ENCODE measurements at places on chromosomes 4 and X.

DNA sequence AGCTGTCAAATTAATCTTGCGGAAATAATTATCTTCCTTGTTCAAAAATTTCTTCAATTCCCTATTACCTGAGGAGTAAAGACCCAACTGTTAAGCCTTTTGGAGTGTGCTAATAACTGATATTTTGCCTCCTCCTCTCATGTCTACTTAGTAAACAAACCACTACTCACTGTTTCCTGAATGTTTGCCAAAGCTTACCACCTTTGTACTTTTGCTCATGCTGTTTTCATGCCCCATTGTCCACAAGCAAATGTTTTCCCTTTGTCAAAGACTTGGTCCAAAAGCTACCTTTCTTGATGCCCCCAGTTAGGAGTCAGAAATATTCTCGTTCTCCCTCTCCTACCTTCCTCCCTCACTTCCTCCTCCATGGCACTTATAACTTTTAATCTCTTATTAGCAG lies 226.1 kb downstream of the ENOX2 start:
- DNase-seq: no peak

DNA sequence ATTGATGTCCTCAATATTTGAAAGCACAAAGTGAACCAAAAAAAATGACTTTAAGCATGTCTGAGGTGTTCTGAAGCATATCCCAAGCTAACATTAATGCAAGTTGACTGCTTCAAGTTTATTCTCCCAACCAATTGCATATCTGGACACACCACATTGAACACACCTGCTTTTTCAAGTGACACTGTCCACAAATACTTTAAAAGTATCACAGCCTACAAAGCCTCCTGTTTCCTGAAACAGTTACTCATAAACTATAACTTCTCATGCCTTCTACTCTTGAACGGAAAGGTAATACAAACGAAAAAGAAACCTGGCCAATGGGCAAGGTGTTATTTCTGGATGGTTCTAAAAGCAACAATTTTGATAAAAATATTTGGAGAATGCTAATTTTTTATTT lies 1.1 kb downstream of the CDKL2 start:
- DNase-seq: no peak

DNA sequence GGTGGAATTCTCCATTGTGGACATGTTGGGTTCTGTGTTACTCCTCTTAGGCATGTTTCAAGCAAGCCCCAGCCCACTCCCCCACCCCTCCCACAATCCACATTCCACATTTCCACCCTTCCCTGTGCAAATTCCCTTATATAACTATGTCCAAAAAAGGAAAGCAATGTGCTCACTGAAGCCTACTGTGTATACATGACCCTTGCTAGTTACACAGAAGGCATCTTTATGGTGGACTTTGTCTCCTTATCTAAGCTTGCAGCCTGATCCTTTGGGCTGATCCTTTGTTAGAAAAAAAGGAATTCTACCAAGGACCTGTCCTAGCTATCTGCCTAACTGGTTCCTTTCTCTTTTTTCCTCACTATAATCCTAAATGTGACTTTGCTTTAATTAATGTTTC lies 796.8 kb downstream of the NLGN4X start:
- DNase-seq: no peak

- DNase-seq: no peak
These were observed 43.2 kb upstream of the IGSF1 start for GRCh38 chrX:131332331-131332730.

- DNase-seq: no peak
These were observed at the start of gene SMARCA1 for GRCh38 chrX:129523079-129523911. Gene SMARCA1, minus strand, starts transcription at chrX:129523490. Its CDS starts 120 bp downstream, at chrX:129523370.

GRCh38 chrX:136646602-136647239 lies 1.2 kb upstream of the CD40LG start:
- DNase-seq: no peak

DNA sequence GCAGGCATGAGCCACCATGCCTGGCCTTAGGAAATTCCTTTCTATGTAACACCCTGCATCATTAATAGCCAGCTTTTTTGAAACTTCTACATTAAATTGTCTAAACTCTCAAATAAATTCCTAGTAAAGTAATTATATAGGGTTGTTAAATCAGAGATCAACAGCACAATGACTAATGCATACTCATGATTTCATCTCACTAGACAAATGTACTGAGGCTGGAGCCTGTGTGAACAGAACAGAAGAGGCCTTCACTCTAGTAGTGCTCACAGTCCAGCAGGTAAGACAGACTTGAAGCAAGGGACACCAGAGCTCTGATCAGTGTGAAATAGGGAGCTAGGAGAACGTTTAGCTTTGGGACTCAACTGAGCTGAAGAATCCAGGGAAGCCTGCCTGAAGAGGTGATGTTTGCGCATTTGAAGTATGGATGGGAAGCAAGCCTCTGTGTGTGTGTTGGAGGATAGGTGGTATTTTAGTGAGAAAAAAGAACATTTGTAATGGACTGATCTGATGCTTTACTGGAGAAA lies 3.9 kb downstream of the ZFP42 start:
- no peak for DNase-seq

- DNase-seq: no peak
These were observed 782.2 kb downstream of the ARAP2 start for GRCh38 chr4:35461931-35462659.

DNA sequence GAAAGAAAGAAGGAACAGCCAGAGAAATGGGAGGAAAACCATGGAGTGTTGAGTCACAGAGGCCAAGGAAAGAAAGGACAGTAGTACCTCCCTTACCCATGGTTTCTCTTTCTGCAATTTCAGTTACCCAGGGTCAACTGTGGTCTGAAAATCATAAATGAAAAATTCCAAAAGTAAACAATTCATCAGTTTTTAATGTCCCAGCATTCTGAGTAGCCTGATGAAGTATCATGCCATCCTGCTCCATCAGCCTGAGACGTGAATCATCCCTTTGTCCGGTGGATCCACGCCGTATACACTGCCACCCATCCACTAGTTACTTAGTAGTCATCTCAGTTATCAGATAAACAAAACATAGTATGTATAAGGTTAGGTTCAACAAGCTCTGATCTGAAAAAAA lies 114.2 kb downstream of the COMMD8 start:
- no peak for DNase-seq

DNA sequence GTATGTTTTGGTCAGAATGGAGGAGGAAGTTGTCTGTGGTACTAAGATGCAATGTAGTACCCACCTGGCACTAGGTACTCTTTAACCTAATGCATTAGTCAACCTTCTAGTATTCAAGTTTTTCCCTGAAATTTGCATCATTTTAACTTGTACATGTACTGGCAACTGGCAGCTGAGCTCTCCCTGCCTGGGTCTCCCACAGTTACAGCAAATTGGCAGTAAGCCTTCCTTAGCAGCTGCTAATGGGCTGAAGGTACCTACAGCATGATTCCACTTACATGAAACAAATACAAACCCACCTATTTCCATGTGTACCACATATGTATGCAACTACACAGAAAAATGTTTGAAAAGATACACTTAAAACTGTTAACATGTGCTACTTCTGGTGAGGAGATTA lies 8.1 kb upstream of the KLHL2 start:
- DNase-seq: no peak

GRCh38 chrX:3271183-3271833 lies 75.1 kb downstream of the MXRA5 start:
- no peak for DNase-seq

DNA sequence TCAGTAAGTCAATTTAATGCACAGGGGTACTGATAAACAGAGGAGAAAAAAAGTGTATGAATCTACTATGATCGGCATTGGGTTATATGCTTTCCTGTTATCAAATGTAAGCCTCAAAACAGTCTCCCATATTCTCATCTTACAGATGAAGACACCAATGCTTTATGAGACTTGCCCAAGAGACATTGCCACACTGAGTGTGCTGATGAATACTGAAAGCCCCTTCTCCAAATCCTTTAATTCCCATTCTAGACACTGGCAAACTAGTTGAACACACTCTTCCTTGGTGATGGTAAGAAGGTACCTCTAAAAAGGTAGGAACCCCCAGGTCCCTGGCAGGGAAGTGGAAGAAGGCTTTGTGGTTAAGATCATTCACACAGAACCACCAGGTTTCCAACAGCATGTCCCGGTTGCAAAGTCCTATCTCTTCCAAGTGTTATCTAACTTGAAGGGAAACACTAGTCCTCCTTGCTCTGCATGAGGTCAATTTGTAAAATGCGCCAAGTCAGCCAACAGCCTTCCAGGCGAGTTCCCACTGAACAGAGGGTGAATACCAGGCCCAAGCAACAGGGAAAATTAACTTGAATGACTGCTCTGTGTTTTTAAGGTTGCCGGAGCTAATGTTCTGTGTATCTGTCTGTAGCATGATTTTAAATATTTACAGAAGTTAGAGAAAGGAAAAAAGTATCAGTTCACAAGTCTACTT lies 5.1 kb downstream of the SETD7 start:
- no peak for DNase-seq

DNA sequence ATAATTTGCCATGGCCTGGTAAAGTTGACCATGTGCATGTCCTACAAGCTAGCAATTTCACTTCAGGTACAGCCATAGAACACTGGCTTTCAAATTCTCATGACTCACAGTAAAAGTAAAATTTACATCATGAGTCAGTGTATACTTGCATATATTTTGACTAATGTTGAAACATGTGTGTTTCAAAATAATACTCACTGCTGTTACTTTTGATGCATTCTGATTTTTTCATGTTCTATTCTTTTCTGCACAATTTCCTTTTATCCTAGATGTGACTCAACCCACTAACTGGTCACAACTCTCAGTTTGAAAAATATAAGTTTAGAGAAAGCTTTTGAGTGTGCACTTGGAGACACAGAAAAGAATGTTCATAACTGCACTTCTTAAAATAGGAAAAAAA lies 365.7 kb downstream of the FGF13 start:
- DNase-seq: no peak

DNA sequence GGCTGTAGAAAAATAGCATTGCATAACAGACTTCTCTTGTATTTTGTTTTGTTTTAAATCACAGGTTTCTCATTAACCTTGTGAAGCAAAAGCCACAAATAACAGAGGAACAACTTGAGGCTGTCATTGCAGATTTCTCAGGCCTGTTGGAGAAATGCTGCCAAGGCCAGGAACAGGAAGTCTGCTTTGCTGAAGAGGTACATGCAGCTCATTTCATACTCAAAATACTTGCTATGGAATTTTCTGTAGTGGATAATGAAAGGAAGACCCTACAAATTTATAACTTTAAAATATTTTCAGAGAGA lies 17.6 kb downstream of the AFP start:
- DNase-seq: no peak

GRCh38 chr4:71148545-71148944 lies 155.1 kb downstream of the DCK start:
- no peak for DNase-seq

DNA sequence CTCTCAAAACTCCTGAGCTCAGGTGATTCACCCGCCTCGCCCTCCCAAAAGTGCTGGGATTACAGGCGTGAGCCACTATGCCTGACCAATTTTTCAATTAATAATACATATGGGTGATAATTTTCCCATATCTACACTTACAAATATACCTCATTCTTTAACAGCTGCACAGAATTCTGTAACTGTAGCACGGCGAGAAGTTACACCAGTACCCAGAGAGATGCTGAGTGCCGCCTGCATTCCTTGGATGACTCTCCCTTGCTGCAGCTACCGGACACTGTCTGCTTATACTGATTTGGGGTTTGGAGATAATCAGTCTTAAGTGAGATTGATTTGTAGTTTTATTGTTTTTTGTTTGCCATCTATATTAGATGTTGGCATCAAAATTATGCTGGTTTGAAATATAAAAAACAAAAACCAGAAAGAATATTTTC lies 5.8 kb downstream of the TIFA start:
- DNase-seq: no peak

DNA sequence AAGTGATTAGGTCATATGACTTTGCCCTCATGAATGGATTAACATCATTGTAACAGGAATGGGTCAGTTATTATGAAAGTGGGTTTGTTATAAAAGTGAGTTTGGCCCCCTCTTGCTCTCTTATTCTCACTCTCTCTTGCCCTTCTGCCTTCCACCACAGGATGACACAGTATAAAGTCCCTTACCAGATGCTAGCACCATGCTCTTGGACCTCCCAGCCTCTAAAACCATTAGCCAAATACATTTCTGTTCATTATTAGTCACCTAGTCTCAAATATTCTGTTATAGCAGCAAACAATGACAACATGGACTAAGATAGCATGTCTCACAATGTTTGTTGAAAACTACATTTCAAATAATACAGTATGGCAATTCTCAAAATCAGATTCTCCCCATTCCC lies 59.7 kb downstream of the RWDD4 start:
- no peak for DNase-seq

DNA sequence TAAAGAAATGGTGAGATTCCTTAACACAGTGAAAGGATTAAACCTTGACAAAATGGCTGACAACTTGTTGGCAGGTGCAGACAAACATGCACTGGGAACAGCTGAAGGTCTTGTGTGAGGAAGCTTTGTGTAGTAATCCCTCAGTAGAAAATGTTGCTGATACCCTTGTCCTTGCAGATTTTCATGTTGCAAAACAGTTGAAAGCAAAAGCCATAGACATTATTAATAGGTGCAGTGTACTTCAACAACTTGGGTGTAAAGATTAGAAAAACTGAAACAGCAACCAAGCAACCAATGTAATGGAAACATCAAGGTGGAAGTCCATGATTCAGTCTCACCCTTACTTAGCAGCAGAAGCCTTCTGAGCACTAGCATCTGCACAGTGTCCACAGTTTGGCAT lies 29.8 kb downstream of the UGT2B7 start:
- no peak for DNase-seq

DNA sequence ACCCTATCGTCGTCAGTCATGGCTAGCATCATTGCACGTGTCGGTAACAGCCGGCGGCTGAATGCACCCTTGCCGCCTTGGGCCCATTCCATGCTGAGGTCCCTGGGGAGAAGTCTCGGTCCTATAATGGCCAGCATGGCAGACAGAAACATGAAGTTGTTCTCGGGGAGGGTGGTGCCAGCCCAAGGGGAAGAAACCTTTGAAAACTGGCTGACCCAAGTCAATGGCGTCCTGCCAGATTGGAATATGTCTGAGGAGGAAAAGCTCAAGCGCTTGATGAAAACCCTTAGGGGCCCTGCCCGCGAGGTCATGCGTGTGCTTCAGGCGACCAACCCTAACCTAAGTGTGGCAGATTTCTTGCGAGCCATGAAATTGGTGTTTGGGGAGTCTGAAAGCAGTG lies 1.6 kb downstream of the ZCCHC12 start:
- no peak for DNase-seq

DNA sequence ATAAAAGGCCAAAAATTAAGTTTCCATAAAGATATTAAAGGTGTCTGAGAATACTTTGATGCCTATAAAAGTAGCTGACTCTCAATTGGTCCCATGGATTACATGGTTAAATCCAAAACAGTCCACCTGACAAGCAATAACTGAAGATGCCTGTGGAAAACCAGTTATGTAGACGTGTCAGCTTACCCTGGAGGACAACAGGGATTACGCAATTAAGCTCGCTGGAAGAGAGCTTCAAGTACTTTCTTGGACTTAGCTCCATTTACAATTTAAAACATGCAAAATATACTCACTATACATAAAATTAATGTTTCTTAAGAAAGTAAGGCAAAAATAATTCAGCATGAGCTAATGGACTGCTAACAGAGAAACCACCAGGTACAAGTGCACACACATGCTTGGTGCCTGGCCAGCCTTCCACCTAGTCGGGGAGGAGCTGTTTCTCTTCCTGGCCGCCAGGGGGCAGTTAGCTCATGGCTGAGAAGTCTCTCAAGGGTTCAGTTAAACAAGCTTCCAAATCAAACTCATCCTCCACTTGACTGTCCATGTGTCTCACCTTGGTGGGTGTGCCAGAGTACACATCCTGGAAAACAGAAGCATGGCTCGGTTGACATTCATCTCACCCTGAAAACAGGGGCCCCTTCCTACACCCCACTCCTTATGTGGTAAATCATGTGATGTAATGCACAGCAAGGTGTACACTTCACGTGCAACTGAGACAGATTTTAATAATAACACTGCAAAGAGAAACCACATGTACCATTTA lies 9.2 kb upstream of the FAM53A start:
- peak; percentile 76 for DNase-seq

Measured in activated CD4-positive, CD25-positive, alpha-beta regulatory T cell treated with anti-CD3 and anti-CD28 coated beads, Interleukin-2, amount 50 U/mL, for 72 hours (primary cell).